Tracheal epithelial cell (primary cell): ENCODE measurements at places on chromosomes 3 and 15. TPM values are rescaled to one million over a fixed set of nuclear protein-coding genes. Genes with fewer than 3 reads are reported as not detected.

The AHSG gene
- total RNA-seq: not detected in 2 replicates

The SLC9C1 gene
- total RNA-seq: under 0.01 and 0.43 TPM in 2 replicates

The SLC12A1 gene
- under 0.01 TPM in 1 of 2 replicates, not detected in the other for total RNA-seq

The CHRNA7 gene
- total RNA-seq: 0.21 and 0.24 TPM in 2 replicates

The PATL2 gene
- total RNA-seq: 0.24 and 0.85 TPM in 2 replicates

The PLA1A gene
- under 0.01 and 0.96 TPM in 2 replicates for total RNA-seq
